T-helper 1 cell (primary cell): ENCODE measurements at places on chromosomes 5 and 9.

- no peak for DNase-seq
Observed at GRCh38 chr5:170757182-170757601, 26.3 kb upstream of the GABRP start.

DNA sequence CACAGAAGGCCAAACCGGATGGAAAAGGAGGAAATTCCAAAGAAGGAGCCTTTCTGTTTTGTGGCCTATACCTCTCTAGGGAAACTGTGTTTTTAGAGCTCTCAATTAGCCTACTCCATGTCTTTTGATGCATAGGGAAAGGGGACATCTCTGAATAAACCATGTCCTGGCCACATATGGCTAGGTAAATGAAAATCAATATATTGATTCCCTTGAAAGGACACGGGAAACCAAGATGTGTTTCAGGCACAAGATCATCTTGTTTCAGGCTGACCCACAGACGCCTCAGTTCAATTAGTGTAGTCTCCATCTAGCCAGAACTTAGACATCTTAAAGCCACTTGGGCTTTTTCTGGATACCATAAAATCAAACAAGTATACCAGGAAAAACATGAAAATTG, 363.1 kb downstream of the ENC1 start:
- no peak for DNase-seq

- DNase-seq: no peak
Observed at GRCh38 chr5:4017076-4017803, 421.6 kb downstream of the IRX1 start.

DNA sequence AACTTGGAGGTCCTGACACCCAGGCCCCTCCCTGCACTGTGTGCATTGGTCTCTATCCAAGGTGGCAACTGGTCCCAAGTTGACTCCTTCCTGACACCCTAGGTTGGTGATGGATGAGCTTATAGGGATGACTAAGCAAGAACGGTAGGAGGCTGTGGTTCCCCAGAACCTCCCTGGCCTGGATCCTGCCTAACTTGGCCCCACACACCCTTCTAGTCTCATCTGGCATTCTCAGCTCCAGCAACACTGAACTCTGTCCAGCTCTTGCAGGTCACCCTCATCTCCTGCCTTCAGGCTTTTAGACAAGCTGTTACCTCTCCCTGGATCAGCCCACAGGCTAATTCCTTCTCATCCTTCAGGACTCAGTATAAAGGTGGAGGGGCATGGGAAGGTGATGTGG, 16.5 kb downstream of the AQP3 start:
- no peak for DNase-seq

DNA sequence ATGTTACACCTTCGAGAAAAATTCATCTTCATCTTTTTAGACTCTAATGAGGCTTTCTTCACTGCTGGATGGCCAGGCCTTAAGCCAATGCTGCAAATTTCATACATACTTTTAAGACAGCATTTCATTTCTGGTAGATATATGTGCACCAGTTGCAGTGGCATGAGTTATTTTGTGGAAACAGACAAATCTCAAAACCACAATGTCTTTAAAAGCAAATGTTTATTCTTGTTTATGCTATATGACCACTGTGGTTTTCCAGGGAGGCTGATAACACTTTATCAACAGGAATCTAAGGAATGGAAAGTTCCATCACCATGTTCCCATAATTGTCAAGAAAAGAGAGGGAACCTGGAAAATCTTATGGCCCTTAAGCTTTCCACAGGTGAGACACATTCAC, 27.7 kb downstream of the CDH9 start:
- no peak for DNase-seq

DNA sequence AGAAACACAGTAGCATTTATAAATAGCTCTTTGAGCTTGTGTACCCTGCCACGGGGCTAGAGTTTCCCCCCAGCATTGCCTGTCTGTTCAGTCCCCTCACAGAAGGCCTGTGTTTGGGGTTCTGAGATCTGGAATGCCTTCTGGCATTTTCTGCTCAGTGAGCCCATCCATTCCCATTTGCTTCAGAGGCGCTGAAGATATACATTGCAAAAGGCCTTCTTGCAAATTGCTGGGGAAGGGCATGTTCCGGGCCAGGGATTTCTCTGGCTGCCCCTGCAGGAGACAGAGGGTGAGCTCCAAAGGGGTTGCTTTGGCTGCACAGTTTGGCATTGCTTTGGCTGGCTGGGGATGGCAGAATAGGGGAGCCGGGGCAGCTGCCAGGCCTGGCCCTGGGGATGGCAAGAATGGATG, 308.4 kb downstream of the MSX2 start:
- no peak for DNase-seq

GRCh38 chr9:124475158-124475867, 25.1 kb downstream of the ADGRD2 start:
- DNase-seq: no peak

DNA sequence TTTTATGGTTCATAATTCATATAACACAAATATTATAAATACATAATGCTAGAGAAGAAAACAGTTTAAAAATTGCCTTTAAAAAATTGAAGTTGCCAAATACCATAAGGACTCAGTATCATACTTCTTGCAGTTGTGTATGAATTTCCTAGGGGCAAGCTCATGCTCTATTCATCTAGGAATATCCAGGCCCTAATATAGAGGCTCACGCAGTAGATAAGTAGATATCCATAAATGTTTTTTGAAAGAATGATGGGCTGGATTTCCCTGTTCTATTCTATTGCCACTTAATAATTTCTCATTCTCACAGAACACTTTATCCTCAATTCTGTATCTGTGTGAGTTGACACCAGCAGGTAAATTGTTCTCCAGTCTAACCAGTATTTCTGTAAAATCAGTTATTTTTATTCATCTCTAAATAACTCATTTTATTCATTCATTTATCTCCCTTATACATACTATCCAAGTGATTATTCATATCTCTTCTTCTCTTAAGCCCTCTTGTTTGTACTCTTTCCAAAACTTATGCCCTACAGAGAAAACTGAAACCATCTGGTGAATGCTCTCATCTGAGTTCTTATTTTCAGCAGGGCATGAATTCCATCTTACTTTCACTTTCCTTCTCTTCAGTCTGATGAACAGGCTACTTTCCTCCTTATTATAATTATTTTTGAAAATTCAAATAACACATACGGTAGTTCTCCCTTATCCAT, 97.1 kb downstream of the SLC44A1 start:
- DNase-seq: no peak

- DNase-seq: no peak
Observed at GRCh38 chr5:123156577-123157296, 67.7 kb downstream of the PRDM6 start.

- no peak for DNase-seq
Observed at GRCh38 chr9:93267091-93267541, 83.2 kb downstream of the WNK2 start.

GRCh38 chr9:27377147-27377807, 80.3 kb upstream of the EQTN start:
- DNase-seq: no peak

DNA sequence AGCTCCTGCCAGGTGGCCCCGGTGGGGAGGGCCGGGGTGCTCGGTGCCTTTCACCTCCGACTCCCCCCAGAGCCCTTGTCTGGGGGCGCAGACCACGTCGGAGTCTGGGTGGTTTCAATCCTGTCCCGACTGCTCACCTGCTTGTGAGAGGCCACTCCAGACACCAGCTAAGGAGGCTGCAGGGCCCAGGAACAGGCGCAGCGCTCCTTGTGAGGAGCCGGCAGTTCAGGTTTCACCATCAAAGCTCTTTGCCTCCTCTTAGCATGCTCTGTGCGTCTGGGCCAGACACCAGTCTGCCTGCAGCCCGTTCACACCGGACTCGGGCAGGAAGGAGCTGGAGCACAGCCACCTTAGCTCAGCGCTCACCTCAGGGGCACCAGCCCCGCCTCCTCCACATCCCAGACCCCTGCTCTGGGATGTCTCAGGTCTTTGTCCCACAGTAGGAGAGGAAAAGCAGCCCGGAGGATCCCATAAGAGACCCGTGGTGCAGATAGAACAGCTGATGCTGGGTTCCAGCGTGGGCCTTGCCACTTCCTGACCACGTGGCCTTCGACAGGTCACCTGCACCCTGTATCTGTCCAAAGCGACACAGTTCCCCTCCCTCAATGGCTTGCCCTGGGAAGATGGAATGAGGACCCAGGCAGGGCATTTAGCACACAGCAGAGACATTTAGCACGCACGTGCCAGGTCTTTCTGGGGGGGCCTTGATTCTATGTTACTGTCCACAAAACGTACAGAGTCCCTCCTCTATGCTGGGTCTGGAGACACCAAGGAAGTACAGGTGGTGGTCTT, 106.2 kb upstream of the LMX1B start:
- no peak for DNase-seq

- no peak for DNase-seq
Observed at GRCh38 chr9:128818839-128819715, 777 bp downstream of the ENDOG start.

DNA sequence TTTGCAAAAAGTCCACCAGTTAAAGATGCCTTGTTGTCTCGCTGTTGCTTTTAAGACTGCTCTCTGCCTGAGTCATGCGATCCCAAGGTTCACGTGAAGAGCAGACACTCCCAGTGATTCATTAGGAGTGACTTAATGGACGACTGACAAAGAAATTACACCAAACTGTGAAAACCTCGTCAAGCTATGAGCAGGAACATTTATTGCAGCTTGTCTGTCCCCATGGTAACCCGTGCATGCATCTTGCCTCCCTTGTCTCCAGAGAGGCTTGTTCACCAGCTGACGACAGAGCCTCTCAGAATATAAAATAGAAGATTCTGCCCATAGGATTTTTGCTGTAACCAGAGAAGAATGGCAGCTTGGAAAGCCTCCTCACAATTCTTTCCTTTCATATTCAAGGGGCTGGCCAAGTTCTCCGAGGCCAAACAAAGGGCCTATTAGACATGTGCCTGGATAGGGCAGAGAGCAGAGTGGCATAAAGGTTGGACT, 352.7 kb downstream of the SPOCK1 start:
- no peak for DNase-seq
